ELR (cell line): ENCODE measurements at places on chromosomes 2 and 18.

DNA sequence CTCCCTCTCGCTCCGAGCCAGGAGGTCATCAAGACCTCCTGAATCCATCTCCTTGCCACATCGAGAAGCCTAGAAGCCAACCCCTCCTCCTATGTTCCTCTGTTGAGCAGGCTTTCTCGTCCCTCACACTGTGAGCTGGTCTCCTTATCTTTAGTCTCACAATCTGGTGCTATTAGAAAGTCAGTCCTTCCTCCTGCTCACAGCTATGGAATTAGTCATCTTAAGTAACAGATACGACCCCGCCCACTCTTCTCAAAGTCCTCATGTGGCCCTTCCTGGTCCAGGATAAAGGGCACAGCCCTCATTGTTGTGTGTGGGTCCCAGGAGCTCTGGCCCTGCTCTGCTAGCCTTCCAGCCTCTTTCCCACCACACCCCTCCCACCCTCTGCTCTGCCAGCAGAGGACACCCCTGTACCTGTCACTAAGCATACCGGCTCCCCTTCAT, 41.4 kb upstream of the TRIB2 start:
- DNase-seq: peak; percentile 31

GRCh38 chr2:233003658-233004555, 9.1 kb downstream of the NGEF start:
- no peak for DNase-seq

DNA sequence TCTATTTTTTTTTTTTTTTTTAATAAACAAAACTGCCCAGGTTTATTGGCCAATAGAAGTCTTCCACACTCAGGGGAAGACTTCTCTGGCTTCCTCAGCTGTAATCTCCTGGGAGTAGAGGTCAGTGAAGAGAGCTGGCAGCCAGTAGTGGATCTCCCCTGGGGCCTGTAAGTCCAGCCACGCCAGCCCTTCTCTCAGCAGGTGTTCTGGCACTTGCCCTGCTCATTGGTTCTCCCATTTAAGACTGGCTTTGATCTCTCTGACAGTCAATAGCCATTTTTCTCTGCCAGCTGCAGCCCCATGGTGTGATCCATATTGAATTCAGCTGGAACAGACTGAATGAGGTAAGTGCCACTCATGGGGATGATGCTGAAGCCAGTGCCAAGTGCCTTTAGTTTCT, 170.6 kb upstream of the SPHKAP start:
- no peak for DNase-seq

GRCh38 chr18:8339952-8340351, 269.3 kb upstream of the RAB12 start:
- no peak for DNase-seq

DNA sequence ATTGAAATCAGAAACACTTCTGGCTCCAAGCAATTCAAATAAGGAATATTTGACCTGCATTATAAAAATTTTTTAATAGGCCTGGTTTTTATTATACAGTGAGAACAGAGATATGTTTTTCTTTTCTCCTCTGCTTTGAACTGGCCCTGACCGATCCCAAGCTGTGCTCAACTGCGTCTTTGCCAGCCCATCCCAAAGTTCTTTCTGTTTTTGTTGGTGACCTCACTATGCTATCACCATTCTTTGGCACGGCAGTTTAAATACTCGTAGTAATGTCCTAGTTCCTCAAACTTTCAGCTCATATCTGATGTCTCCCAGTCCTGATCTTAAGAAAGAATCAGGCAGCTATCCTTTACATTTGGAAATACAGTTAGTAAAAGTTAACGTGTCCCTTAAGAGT, 42.3 kb upstream of the NETO1 start:
- DNase-seq: no peak

- DNase-seq: no peak
Observed at GRCh38 chr2:210522399-210522798, 34.0 kb upstream of the CPS1 start.

- DNase-seq: no peak
Observed at GRCh38 chr18:9690418-9691188, 17.5 kb upstream of the RAB31 start.

DNA sequence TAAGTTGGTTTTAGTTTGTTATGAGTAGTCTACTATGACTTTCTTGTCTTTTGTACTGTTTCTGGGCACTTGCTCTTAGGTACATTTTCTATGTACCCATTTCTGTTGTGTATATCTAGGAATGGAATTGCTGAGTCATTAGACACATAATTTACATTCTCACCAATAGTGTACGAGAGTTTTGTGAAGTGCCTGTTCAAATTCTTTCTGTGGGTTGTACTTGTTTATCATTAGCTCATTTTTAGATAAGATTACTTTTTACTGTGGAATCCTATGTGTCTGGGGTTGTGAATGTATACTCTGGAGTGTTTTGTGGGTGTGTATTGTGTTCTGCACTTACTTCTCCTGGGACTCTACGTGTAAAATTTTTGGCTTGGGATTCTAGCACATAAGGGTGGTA, 36.6 kb upstream of the CD28 start:
- peak; percentile 23 for DNase-seq
